ENCODE measurements at places on chromosomes 2 and 18.

GRCh38 chr2:139165601-139166000 lies 385.4 kb upstream of the NXPH2 start:
- DNase-seq, result no peak

DNA sequence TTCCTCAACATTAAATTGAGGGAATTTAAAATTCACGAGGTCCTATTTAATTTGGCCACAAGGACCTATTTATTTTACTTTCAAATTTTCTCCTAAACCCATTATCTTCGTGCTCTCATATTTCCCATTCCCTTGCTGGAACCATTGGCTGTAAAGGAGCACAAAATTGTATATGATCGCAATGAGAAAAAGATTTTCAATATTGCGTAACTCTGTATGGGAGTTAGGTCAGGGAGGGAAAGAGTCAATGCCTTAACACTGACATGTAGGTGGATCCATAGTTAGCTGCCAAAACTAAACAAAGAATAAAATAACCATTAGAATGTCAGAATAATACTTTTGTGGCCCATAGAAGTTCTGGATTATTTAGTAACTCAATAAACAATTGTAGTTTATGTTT lies 40.6 kb upstream of the ZC3H15 start:
- no peak for DNase-seq

- DNase-seq, result no peak
Observed at GRCh38 chr2:17476064-17476463, 42.2 kb downstream of the RAD51AP2 start.

DNA sequence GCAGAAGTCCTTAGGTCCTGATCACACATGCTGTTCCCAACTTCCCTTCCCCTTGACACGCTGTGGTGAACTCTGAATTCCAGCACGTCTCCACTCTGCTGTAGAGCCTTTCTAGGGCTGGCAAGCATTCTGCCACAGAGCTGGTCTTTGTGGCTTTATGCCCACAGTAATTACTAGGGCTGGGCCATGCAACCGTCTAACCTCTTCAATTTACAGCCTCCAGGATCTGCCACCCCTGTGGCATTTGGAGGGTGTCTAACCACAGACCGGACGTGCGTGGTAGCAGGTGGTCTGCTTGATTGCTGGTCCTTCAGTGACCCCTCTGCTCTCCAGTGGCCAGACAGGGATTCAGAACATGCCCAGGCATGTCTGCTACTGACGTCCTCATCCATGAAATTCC lies 43.1 kb upstream of the TGFA start:
- peak; percentile 12 for DNase-seq
